ENCODE measurements at places on chromosomes 7 and 10.
A peak's percentile ranks its signal among the peaks of the same experiment; 100 is the strongest.

- DNase-seq: no peak
Observed at GRCh38 chr7:40658729-40659128, 523.9 kb downstream of the SUGCT start.

DNA sequence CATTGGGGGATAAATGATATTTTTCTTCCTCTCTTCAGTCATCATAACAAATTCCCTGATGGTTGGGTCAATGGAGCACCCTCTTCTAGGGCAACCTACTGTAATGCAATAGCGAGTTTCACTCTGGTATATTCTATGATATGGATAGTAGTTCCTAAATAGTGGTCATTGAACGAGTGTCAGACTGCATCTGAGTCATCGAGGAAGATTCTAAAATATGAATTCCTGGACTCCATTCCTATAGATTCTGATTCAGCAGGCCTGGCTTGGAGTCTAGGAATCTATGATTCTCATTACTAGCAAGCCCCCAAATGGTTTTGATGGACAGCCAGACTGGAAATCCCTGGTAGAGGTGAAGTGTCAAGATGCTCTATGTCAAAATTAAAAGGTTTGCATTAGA lies 254.5 kb downstream of the BUB3 start:
- DNase-seq: no peak

DNA sequence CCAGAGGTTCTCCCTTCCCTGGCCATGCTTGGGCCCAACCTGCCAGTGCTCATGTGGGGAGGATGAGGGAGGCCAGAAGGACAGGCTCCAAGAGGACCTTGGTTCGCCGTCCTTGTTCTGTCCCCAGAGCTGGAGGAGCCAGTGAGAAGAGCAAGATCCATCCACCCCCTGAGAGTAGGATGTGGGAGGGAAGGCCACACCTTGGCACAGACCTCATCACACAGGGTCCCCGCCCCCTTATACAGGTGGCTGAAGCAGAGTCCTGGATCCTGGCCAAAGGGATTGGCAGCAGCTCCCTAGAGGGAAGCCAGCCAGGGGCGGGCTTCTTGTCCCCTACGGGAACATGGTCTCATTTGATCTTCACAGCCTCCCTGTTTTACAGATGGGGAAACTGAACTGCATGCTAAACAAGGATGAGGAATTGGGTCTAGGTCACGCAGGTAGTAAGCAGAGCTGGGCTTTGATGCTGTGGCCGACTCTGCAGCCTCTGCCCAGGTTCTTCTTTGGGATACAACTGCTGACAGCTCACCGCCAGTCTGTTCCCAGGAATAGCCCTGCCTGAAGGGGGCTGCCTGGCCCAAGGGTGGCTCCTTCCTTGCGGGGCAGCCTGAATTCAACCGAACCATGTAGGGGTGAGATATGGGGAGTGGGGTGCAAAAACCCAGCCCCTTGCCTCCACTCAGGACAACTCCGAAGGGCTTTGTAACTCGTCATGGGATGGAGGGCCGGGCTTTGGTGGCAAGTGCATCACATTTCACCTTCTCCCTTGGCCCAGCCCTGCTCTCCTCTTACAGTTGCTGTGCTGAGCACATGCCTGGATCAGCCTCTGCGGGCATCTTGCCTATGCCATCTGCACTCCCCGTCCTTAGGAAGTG lies 62.2 kb upstream of the KDM7A start:
- DNase-seq: peak; percentile 97

GRCh38 chr10:123035467-123036086 lies 26.8 kb downstream of the ACADSB start:
- DNase-seq: no peak

DNA sequence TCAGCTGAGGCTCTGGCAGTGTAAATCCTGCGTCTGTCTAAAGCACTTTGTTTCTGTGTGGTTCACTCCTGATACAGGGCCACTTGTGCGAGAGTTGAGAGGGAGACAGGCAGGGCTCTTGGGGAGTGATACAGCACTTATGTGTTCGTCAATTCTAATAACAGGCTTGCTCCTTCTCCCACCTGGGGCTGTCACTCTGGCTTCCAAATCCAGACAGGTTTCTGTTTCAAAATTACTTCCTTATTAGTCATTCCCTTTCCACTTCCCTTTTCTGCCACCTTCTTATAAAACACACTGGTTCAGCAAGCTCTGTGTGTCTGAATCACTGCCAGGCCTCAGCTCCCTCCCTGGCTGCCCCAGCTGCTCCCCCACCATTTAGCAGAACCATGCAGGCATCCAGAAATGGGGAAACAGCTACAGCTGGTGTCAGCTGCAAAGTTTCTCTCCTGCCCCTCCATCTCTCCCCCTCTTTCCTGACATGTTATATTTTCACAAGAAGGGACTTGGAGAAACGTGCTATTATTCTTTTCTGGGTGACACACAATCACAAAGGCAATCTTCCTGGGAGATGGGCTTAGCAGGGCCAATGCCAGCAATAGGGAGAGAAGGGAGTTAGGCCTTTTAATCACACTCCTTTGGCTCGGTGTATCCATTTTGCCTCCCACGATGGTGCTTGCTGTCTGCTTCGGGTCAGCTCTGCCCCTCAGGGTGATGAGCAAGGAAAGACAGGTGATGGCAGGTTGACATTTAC lies 58.4 kb upstream of the ZNRF2 start:
- peak; percentile 73 for DNase-seq
